NCI-H774 (cell line): ENCODE measurements at places on chromosomes 7 and 10.

- DNase-seq: no peak
These were observed 39.2 kb downstream of the EEPD1 start for GRCh38 chr7:36192053-36192824.

GRCh38 chr10:70931168-70931815 lies 42.9 kb upstream of the PCBD1 start:
- no peak for DNase-seq

- DNase-seq: no peak
These were observed 293.3 kb upstream of the SP4 start for GRCh38 chr7:21134631-21135030.

DNA sequence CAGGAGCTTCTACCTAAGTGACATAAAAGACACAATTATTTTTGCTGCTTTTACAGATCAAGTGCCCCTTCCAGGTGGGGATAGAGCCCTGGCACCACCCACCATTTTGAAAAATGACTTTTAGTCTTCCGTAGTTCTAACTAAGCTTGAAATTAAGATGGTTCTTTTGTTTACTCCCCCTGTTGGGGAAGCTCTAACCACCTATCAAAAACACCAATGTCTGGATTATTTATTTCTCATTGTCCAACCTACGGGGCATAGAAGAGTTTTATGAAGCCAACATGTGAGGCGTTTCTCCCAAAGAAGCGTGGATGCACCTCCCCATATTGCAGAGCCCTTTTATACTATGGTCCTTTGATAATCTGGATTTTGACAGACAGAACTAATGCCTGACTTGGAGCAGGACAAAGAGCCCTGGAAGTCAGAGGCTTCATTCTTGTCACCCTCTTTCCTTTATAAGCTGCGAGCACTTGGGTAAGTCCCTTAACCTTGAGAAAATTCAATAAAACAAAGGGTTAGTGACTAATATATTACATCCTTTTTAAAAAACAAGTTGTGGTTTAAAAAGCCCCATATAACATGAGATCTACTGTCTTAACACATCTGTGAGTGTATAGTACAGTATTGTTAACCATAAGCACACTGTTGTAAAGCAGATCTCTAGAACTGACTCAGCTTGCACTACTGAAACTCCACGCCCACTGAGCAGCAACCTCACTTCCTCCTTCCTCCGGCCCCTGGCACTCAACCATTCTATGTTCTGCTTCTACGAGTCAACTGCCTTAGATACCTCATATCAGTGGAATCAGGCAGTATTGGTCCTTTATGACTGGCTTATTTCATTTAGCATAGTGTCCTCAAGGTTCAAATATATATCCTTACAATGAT lies 67.5 kb downstream of the ATXN7L1 start:
- DNase-seq: no peak

- DNase-seq: no peak
These were observed 284.5 kb upstream of the KLF6 start for GRCh38 chr10:4069491-4069890.

DNA sequence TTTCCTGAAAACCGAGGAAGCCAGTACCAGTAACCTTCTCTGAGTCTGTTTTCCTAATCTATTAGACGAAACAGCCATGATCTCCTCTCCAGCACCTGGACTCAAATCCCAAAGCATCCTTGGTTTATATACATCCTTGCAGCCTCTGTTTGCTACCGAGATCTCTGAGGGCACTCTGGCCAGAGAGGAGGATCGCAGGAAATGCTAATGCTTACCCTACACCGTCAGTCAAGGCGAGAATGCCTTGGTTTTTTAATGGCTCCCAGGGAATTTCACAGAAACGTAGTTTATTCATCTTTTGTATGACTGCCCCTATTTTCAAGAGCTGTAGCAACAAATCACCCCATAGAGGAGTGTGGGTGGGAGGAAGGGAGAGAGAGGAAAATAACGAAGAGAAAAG lies 91.5 kb upstream of the CALN1 start:
- no peak for DNase-seq

DNA sequence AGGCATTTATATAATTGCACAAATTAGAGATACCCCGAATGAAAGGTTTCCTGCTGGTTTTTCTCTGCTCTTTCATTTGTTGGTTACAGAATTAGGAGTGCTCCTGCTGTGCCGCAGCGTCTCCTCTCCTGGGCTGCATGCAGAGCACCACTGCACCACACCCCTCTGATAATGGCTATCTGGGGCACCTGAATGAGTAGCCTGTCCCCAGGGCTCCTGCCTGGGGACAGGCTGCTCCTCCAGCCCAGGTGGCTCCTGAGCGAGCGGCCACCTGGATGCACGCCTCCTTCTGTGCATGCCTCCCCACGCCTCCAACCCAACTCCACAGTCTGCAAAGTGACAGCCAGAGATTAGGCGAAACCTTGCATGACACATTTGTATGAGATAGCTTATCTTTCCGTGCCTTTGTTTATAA lies 242.6 kb upstream of the FZD8 start:
- no peak for DNase-seq

GRCh38 chr7:42886129-42886528 lies 25.7 kb downstream of the C7orf25 start:
- DNase-seq: no peak

DNA sequence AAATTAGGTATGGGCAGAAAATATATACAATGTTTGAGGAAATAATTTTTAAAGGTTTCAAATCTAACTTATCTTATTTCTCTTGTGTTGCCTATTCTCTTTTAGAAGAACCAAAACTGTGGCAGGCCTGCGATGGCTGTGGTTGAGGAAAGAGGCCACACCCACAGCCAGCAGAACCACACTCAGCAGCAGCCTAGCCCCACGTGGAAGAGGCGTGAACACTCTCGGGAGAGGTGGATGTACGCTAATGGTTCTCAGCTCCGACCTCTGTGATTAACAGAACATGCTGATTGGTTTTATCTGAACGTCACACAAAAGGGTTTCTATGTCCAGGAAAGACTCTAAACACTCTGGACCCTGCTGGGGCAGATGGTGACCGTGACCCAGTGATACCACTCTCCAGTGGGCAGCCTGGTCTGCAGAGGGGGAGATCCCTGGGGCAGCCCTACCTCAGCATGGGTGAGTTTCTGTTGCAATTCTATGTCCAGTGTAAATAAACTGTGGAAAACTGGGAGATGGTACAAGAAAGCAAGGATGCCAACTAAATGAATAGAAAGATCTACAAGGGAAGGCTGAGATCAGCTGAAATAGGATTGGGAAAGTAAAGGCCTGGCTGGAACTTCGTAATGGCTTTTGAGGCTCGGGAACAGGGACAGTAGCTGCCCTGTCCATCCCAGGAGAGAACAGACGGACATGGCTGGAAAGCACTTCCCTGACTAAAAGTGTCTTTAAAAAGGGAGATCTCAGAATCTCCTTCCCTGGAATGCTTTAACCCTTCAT lies 26.6 kb downstream of the DIP2C start:
- DNase-seq: no peak

GRCh38 chr7:95822717-95823116 lies 50.4 kb downstream of the DYNC1I1 start:
- no peak for DNase-seq

GRCh38 chr7:92621026-92621540 lies 30.9 kb upstream of the FAM133B start:
- DNase-seq: peak; percentile 49

- no peak for DNase-seq
These were observed at the start of gene C10orf71 for GRCh38 chr10:49298983-49299815. TSS of gene C10orf71 (plus strand) at chr10:49299170. CDS start at chr10:49322546, 23,376 bp downstream.

GRCh38 chr10:119602241-119603095 lies 5.7 kb upstream of the TIAL1 start:
- DNase-seq: no peak

DNA sequence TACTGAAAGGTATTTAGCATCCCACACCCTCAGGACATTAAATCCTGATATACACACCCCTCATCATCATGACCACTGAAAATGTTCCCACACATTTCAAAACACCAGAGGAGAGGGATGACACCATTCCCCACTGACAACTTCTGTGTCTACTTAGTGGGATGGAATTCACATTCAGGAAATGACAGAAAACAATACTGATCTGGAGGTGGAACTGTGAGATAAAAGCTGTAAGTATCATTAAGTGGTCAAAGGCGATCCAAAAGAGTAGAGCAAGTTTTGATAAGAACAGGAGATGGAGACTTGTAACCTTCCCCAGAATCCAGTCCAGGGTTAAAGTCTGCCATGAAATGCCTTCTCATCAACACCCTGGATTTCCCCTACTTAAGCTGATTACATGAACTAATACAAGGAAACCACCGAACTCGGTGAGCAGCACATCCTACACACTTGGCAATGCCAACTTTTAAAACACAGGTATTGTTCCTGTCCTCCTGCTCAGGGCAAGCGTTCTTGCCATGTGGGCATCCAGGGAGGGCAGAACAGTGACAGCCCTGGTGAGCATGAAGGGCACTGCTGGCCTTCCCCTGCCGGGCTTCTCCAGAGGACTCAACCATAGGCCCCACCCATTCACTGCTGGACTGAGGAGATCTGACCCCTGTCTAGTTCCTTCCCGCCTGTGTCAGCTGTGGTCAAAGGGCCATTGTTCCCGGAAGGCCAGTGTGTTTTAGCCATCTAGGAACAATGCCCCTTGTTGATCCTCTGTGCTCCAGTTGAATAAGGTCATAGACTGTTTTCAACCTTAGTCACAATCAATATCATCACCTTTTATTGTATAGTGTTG lies 85.0 kb downstream of the SGMS1 start:
- DNase-seq: no peak

DNA sequence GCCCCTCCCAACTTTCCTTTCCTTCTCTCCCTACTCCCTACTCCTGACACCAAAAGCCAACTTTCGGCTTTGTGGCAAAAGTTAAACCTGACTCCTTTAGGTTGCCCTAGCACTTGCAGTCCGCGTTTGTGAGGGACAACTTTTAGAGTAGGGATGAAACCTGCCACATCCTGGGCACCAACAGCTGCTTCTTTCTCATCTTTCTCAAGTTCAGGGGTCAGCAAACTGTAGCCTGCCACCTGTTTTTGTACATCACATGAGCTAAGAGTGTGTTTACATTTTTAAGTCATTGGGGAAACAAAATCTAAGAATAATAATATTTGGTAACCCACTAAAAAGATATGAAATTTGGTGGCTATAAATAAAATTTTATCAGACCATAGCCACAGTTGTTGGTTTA lies 660.6 kb downstream of the KCNMA1 start:
- DNase-seq: no peak

- DNase-seq: no peak
These were observed 434.6 kb downstream of the PAXIP1 start for GRCh38 chr7:154568346-154568745.

GRCh38 chr10:234708-235406 lies 99.6 kb downstream of the ZMYND11 start:
- no peak for DNase-seq

GRCh38 chr10:102120142-102120990 lies at the start of gene LDB1:
TSS of gene LDB1 (minus strand) at chr10:102120368. CDS start at chr10:102120110, 258 bp downstream.
- DNase-seq: peak; percentile 36

DNA sequence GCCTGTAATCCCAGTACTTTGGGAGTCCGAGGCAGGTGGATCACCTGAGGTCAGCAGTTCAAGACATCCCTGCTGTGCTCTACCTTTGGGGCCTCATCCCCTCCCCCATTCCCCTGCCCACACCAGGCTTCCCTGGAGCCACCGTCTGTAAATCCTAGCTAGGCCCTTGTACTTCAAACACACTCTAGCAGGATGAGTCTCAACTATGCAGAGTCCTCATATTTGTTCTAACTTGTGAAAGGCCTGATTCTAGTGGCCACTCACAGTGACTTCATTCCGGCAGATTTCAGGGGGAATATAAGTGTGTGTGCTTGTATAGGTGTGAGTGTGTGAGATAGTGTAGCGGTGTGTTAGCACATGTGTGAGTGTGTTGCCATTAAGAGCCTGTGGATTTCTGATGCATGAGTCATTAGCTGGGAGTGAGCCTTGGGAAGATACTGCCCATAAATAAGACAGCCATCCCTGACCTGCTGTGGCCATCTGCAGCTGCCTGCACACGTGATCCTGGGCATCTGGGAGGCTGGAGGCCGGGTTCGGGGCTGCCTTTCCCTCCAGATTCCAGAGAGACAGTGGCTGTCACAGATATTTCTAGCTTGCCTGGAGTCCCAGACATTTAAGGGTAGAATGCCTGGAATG lies 1.7 kb upstream of the NEURL1 start:
- DNase-seq: no peak

- DNase-seq: no peak
These were observed 69.8 kb upstream of the GSDME start for GRCh38 chr7:24827027-24827426.

DNA sequence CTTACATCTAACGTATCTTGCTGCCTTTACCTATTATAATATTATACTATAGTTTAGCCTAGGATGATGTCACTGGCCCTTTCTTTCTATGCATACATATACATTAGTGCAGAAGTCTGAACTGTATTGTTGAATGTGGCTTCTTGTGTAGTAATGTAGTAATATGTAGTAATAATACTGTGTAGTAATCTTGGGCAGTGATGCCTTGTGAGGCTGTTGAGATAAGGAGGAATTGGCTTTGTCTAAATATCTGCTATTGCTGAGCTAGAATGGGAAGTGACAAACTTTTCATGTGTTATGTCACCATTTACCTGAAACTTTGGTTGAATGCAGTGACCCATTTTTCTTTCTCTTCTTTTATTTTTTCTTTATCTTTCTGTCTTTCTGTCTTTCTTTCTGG lies 11.0 kb downstream of the GLCCI1 start:
- DNase-seq: no peak

DNA sequence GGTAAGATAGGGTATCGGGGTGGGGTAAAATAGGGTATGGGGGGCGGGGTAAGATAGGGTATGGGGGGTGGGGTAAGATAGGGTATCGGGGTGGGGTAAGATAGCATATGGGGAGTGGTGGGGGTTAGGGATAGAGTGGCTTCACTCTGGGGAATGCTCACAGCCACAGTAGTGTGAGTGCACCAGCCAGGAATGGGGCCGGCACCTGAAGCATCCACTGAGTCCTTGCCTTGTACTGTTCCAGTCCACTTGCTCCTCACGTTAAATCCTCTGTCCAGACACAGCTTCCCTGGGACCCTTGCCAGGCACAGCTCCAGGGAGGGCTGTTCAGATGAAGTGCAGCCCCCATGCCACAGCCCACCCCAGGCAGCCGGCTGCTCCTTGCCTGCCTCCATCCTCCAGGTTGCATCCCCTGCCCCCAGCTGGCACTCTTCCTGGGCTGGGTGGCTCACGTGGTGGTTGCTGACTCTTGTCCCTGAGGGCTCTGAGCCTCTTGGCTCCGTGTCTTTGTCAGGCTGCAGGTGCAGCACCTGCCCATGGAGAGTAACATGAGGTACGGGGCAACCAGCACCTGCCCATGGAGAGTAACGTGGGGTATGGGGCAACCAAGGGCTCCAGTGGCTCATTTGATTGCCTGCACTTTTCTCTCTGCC lies 268.4 kb downstream of the TCERG1L start:
- DNase-seq: peak; percentile 27

GRCh38 chr10:94213980-94214379 lies 148.8 kb downstream of the NOC3L start:
- no peak for DNase-seq

GRCh38 chr7:26467104-26467503 lies 175.4 kb downstream of the SNX10 start:
- no peak for DNase-seq

- DNase-seq: no peak
These were observed 50.1 kb downstream of the IPMK start for GRCh38 chr10:58217612-58218011.
